Testis (tissue), 5 donors: ENCODE measurements at places on chromosomes 7 and 10. TPM values are rescaled to one million over a fixed set of nuclear protein-coding genes. Genes with fewer than 3 reads are reported as not detected.

CUZD1 gene
- polyA plus RNA-seq: 1.9 TPM

MRLN gene
- 1.4 TPM for polyA plus RNA-seq

DNA sequence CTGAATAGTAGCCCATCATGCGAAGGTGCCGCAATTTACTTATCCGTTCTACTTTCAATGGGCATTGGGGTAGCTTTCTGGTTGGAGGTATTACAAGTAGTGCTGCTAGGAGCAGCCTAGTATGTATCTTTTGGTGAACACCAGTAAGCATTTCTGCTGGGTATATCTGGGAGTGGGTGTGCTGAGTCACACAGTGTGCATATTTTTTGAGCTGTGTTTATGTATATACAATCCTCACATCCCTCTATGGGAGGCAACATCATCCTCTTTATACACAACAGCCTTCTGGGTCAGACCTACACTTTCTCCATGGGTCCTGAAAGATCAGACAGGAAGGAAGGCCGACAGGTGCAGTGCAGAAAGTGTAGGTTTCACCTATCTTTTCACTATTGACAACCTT is 36.3 kb downstream of the PYROXD2 start:
- DNase-seq: no peak

DNA sequence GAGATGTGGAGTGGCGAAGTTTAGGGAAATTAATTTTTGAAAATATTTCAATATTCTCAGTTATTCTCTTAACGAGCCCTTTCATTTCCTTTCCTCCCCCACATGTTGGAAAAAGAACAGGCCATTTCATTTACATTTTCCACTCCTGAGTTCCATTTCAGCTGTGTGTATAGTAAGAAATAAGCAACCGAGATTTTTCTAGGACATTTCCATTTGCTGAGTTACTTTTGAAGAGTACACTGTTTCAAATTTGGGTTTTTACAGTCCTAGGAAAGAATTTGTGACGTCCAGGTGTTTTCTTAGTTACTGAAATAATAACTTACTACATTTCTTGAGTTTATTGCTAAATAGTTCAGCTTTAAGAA is 1.2 kb downstream of the SEPTIN7 start:
- no peak for DNase-seq

DNA sequence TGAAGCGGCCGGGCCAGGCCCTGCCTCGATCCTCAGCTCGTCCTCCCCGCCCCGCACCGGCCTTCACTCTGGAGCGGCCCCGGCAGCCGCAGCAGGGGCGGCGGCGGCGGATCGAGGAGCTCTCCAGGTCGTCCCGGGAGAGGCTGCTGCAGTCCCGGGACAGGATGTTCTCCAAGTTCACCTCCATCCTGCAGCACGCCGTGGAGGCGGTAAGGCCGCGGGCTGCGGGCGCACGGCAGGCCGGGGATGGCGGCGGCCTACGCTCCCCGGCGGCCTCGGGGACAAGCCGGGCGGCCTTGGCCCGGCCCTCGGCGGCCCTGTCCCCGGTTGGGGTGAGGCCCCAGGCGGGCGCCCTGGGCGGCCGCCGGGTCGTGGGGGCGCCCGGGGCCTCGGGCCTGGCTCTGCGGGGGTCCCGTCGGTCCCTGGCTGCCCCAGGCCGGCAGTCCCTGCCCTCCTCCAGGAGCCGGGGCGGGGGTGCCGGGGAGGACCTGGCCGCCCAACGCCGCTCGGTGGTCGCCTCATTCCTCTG is 399 bp downstream of the FHIP2A start:
- peak; percentile 40 for DNase-seq
